Pulmonary artery endothelial cell (primary cell): ENCODE measurements at places on chromosomes 13 and 19.
A peak's percentile ranks its signal among the peaks of the same experiment; 100 is the strongest.

GRCh38 chr13:20671789-20672188 lies 31.7 kb upstream of the IL17D start:
- DNase-seq = no peak

- DNase-seq = no peak
Measured at GRCh38 chr13:73939071-73939380, 195.2 kb downstream of the KLF12 start.

- no peak for DNase-seq
Measured at GRCh38 chr19:2546128-2547032, 70.5 kb downstream of the GADD45B start.

- DNase-seq = no peak
Measured at GRCh38 chr13:47326061-47326460, 429.2 kb upstream of the HTR2A start.

DNA sequence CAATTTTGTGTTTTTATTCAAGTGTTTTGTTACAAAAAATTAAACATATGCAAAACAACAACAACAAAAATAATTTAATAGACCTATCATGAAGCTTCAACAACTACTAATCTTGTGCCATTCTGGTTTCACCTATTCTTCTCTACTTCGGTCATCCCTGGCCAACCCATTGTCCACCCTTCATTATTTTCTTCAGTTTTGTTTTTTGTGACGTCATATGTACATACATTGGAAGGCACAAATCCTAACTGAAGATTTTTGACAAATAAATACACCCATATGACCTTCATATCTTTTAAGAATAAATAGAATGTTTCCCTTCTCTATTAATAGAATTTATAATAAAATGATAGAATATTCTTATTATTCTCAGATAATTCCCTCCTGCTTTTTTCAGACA lies 69.2 kb downstream of the ZNF429 start:
- DNase-seq = no peak

DNA sequence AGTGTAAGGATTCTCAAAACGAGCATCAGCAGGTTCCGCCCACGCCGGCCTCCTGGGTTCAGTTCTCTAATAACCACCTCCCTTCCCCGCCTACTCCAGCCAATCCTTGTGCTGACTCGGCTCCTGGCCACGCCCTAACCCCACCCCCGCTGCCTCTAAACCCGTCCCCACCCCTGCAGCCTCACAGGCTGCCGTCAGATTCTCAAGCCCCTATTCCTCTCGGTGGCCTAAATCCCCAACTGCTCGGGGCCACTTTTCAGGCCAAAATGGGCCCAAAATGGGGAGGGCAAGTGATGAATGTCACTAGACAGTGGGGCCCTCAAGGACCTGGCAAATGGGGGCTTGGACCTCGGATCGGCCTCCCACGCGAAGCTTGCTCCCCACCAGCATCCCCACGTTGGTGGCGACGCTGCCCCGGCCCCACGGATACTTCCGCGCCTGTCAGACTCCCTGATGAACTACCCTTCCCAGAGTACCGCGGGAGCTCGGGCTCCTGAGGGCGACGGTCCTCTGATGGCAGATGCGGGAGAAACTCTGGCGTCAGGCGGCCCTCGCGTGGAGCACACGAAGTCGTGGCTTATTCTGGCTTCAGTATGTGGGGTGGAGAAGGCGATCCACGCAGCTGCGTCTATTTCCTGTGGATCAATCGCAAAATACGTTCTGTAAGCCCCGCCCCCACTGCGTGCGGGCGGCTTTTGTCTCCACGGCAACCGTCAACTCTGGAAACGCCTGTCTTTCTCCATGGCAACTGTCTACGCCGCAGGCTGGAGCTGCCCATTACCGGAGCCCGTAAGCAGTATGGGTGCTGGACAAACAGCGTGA lies 24.8 kb downstream of the ZNF473 start:
- peak; percentile 8 for DNase-seq

GRCh38 chr13:98526182-98526512 lies 50.8 kb downstream of the STK24 start:
- DNase-seq = no peak

DNA sequence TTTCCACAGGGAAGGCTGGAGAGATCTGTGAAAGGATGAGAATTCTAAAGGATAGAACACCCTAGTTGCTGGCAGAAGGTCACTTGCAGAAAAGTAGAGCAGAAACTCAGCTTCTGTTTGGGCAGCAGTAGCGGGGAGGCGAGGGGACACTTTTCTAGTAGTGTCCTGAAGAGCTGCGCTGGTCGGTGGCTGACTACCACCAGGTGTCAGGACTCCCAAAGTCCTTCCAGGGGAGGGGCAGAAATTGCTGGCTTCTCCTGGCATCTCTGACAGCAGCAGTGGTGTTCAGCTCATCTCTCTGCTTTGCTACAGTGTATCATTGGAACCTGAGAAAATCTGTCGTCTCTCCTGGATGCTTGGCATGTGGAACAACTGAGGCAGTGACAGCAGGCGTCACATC lies 120.9 kb downstream of the ZDHHC20 start:
- no peak for DNase-seq

DNA sequence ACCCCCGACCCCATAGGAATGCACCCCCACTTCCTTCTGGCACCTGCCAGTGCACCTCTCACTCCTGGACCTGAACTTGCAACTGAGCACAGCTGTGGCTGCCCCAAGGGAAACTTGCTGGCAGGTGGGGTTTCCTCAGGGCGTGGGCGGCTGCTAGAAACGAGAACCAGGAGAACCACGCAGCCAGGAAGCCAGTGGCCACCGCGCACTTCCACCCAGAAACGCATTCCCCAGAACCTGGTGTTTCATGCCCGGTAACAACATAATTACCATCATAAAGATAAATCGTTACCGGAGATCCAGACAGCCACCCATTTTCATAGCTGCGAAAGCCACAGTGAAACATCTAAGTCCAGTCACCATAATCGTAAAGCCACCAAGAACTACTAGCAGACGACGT lies 75.2 kb upstream of the C13orf46 start:
- no peak for DNase-seq

- peak; percentile 43 for DNase-seq
Measured at GRCh38 chr13:21478881-21479808, 20.0 kb upstream of the ZDHHC20 start.

DNA sequence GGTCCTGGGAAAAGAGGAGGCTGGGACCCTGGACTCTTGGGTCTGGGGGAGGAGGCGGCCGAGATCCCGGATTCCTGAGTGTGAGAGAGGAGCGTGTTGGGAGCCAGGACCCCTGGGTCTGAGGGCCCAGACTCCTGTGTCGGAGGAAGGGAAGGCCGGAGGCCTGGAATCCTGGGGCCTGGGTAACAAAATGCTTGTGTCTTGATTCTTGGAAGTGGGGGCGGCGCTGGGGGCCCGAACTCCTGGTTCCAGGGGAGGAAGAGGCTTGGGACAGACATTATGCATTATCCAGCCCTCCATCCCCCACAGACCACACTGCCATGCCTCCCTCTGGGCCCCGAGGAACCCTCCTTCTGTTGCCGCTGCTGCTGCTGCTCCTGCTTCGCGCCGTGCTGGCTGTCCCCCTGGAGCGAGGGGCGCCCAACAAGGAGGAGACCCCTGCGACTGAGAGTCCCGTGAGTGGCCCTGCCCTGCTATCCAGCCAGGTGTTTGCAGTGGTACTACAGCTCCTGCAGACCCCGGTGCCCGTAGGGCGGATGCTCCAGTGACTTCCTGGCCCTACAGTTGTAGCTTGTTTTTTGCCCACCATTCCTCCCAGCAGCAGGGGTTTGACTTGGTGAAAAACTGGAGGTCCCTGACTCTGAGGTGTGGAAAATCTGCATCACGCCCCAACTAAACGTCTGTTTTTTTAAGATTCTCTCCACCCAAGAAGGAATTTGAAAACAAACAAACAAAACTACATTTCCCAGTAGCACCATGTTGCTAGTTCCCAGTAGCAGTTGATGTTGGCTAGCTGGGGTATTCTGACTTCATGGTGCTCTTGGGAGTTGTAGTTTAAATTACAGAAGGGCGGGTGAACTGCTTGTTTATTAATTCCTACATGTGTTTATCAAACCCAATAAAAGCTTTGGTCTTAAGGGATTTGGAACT lies 630 bp downstream of the NUCB1 start:
- no peak for DNase-seq

DNA sequence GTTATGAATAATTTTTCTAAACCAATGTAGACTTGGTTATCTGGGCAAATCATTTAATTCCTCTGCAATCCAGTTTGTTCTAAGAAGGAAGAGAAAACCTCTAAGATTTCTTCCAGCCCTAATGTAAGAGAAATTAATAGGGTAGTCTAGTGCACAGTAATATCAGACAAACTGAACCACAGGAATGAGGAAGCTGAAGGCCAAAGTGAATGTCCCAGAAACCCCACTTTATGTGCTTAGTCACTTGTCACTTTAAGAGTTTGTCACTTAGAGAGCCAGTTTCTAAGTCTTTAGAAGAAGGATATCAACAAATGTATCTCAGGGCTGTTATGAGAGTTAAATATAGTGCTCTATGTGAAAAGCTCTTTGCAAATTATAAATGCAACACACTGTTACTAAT lies 750.6 kb downstream of the DIAPH3 start:
- DNase-seq = no peak

- DNase-seq = no peak
Measured at GRCh38 chr19:40594657-40595091, 6.5 kb upstream of the LTBP4 start.

- no peak for DNase-seq
Measured at GRCh38 chr13:42168496-42168895, 103.5 kb upstream of the AKAP11 start.

DNA sequence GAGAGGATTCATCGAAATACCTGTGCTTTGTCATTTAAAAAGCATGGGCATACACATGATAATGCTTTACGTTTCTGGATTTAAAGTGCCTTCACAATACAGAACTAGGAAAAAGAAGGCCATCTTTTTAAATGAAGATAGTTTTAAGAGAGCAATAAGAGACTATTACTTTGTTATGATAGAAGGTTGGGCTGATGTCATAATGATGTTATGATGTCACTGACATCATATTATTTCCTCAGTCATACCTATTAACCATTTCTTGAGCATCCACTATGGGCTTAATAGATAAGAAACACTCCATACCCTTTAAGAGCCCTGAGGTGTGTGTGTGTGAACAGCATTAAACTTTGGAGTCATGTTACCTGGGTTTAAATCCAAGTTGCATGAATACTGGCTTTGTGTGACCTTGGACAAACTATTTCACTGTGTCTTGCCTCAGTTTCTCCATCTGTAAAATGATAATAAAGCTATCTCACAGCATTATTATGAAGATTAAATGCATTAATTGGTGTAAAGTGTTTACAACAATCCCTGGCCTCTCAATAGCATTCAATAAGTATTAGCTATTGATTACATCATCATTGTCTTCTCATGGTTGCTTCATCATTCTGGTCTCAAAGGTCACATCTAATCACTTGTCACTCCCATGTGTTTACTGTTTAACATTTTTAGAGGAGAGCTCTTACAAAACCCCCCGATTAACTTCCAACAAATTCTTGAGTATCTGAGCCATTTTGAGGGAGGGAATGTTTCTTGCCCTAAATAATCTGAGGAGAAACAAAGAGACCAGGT lies 11.1 kb downstream of the ZNF181 start:
- no peak for DNase-seq

DNA sequence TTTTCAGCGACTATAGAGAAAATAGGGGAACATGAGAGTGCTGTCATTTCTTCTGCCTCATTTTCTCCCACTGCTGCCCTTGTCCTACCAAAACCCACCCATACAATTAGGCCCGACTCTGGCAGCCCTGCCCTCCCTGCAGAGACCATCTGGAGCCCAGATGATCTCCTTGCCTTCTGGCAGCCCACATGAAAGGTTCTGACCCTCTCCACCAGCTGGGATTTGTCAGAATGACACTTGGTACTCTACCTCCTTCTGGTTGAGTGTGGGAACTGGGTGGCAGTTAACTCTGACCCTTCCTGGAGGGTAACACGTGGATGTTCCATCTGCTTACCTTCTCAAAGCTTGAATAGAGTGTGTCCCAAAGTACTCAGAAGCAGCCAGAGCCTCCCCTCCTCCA lies 21.0 kb upstream of the SIAH3 start:
- no peak for DNase-seq

DNA sequence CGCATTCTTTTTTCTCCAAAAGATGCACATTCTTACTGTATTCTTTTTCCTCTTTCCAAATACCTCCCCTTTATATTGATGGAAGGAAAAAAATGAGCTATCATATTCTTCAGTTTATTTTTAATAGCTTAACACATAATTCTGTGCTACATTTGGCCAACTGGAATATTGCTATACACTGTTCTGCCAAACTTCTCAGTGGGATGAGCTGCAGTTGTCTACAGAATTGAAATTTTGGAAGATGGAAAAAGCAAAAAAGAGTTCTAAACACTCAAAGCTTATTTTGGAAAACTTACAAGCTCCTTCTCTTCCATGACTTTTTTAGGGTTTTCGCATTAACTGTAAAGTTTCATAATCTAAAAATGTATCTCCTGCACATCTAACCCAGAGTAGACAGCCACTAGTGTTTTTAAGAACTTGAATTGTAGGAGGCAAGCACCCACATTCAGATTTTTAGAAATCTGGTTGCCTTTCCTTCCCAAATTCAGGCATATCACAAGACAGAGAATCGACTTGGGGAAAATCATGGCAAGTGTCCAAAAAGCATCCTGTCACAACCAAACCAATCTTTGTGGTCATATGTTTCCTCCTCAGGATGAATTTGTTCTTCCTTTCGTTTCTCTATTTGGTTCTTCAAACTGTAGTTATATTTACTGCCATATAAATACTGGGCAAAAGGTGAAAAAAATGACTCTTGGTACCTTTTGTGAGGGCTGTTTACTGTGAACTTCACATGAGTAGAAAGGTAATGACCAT lies 111.4 kb upstream of the FRY start:
- DNase-seq = no peak

GRCh38 chr19:11125994-11126685 lies 29.4 kb downstream of the SPC24 start:
- DNase-seq = no peak

- DNase-seq = no peak
Measured at GRCh38 chr19:49664171-49665035, 1.3 kb downstream of the IRF3 start.

DNA sequence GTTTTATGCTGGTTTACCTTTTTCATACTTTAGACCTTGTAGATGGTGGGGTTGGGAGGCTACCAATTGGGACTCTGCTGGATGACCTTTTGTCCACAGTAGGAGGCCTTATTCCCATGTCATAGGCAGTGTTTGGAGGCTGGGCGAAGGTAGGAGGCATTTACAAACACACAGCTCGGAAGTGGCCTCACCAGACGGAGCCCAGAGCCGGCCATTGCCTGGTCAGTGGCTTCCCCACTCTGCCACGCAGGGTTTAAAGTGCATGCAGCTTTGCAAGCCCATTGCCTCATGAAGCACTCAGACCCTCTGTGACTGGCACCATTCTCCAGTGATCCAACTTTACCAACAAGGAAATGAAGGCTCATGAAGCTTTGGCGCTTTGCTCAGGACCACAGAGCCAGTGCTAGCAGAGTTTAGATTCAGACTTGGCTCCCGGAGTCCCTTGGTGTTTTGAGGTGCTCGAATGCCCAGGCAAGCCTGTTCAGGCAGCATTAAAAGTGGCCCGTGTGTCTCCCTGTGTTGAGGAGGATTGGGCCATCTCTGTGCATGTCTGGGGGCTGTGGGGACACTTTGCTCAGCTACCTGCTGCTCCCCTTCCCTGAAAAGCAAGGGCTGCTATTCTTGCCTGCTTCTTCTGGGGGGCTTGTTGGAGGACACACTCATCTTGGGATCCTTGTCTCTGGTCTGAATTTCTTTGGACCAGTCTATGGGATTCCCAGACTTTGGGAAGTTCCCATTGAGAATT lies 148.7 kb downstream of the ZNF536 start:
- no peak for DNase-seq

- no peak for DNase-seq
Measured at GRCh38 chr13:90427322-90428272, 919.9 kb upstream of the MIR17HG start.

- no peak for DNase-seq
Measured at GRCh38 chr13:42487221-42487620, 86.7 kb upstream of the TNFSF11 start.
